ENCODE measurements at places on chromosomes 3 and 15.
A peak's percentile ranks its signal among the peaks of the same experiment; 100 is the strongest.

DNA sequence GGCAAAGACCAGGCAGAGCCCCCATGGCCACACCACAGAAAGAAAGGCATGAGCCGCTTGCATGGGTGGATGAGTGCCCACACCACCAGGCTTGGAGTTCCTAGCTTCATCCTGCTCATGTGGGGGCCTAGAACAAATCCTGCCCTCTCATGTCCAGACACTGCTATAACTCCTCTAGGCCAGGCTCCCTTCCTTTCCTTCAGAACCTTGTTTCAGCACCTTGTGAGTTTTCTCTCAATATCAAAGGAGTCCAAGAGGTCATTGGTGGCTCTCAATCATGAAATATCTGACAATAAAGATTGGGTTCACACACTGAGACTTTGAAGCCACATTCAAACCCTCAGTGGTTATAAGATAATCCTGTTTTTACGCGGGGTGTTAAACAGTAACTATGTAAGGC is 12.7 kb downstream of the SLC6A20 start:
- no peak for DNase-seq

GRCh38 chr15:100261302-100262240 is 80.2 kb downstream of the ADAMTS17 start:
- DNase-seq, result no peak

GRCh38 chr15:71802770-71803169 is 7.6 kb upstream of the NR2E3 start:
- DNase-seq, result no peak

DNA sequence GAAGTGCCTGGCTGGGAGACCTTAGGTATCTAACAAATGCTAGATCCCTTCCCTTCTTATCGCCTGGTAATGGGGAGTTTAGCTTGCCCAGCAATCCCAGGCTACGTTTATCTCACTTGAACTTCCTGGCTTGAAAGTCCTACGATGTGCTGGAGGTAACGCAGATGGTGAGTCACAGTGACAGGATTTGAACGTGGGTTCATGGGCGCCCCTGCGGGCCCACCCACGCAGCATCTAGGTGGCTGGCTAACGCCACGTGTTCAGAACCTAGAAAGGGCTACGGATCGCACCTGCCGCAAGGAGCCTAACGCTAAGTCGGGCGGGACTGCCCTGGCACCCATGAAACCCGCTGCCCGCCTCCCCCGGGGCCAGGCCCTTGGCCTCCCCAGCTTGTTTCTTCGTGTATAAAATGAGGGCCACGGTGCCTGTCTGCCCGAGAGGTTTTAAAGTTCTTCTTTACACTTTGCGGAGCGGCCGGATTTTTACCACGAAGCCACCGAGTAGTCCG is 600 bp upstream of the USP3 start:
- peak; percentile 92 for DNase-seq

DNA sequence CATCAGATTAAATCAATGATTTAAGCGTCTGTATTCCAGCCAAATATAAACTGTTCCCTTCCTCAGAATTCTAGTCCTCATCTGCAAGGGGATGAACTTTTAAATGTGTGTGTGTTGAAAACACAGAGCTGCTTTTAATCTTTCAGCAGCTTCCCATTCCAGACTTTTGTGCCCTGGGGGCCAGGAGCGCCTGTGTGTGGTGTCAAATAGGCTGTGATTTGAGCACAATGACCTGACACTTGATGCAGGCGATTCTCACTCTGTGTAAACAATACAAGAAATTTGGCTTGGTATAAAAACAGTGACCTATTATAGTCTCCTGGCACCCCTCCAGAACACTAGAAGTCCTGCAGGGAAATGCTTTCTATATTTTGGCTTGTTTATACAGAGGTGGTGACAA is 274.6 kb upstream of the ROPN1 start:
- DNase-seq, result no peak

DNA sequence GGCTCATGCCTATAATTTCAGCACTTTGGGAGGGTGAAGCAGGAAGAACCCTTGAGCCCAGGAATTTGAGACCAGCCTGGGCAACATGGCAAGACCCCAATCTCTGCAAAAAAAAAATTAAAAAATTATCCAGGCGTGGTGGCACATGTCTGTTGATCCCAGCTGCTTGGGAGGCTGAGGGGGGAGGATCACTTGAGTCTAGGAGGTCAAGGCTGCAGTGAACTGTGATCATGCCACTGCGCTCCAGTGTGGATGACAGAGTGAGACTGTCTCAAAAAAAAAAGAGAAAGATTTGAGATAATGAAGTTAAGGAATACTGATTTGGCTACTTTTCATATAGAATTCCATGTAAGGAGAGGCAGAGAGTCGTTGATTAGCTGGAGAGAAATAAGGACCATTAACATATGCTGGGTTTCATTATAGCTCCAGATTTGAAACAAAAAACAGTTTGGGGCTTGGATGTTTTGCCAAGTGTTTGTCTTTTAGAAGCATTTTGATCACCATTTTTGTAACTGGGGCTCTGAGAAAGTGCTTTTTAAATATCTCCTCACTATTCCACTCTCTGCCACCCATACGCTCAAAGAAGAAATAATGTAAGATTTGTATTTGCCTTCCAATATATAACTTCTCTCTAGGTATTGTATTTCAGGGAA is 214.2 kb downstream of the FEZF2 start:
- no peak for DNase-seq

GRCh38 chr3:58059349-58060321 is 51.4 kb downstream of the FLNB start:
- no peak for DNase-seq
